Central memory CD8-positive, alpha-beta T cell (primary cell): ENCODE measurements at places on chromosomes 1 and 21.

DNA sequence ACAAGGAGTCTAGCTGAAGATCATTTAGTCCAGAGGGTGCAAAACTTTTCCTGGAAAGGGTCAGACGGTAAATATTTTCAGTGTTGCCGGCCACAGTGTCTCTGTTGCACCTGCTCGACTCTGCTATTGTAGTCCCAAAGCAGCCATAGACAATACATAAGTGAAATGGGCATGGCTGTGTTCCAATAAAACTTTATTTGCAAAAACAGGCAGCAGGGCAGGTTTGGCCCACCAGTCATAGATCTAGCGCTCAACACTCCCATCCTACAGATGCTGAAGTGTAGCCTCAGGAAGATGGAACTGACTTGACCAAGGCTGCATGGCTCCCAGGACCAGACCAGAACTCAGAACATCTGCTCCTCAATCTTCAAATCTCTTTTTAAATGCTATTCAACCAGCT, 46.2 kb upstream of the CLDN14 start:
- H3K27me3 ChIP-seq: peaks cover 74% of the 10 kb centered on the region
- DNase-seq: no peak
- H3K4me1 ChIP-seq: no peaks in the 10 kb centered on the region
- H3K27ac ChIP-seq: no peak overlapping the region
- no peak overlapping the region for H3K4me3 ChIP-seq
- H3K36me3 ChIP-seq: no peaks in the 10 kb centered on the region

DNA sequence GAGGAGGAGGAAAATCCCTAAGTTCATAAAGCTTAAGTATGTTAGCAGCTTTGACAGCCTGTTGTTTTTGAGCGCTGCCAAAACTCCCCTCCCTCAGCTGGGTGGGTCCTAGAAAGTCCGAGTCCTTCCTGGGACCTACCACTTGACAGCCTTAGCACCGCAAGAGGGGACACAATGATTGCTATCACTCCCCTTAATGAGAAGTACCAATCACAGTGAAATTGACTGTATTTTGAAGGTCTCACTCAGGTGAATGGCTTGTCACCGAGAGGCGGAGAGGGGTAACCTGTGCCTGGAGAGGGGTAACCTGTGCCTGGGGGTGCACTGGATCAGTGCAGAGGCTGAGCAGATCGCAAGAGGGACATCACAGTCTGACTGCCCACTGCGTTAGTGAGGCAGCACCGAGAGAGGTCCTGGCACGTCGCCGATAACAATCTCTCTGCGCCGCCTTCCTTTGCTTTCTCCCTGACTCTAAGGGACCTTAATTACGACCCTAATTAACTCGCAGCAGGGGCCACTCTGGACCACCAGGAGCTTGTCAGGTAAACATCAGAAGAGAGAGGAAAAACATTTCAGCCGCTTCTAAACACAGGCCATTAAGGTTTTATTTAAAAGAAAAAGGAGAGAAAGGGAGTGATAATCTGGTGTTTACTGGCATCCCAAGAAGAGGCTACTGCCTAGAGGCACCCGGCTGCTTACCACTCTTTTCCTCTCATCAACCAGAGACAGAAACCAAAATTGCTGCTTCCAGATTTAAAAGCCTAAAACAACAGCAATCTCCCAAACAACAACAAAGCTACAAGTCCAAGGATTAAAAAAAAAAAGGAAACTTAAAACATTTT, 25.7 kb upstream of the KCNK1 start:
- peaks cover 23% of the 10 kb centered on the region for H3K27me3 ChIP-seq
- H3K4me1 ChIP-seq: no peaks in the 10 kb centered on the region
- H3K4me3 ChIP-seq: no peak overlapping the region
- H3K27ac ChIP-seq: no peak overlapping the region

GRCh38 chr1:119286587-119287181, 81.9 kb upstream of the HAO2 start:
- no peak overlapping the region for H3K27ac ChIP-seq
- DNase-seq: no peak
- H3K4me3 ChIP-seq: no peak overlapping the region
- H3K27me3 ChIP-seq: peaks cover 19% of the 10 kb centered on the region

DNA sequence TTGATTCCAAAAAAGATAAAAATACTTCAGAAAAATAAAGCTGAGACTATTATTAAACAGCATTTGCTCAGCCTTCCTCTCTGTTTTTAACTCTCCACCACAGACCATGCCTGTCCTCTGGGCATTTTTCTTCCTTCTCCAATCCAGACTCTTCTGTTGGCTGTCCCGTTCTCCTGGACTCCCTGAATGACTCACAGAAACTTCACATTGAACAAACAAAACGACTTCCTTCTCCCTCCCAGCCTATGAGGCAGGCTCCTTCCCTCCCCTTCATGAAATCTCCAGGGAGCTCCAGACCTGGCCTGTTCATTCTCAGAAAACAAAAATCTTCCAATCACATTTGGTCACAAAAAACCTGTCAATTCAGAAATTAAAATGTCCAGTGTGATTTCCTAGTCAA, 421.3 kb downstream of the NPHP4 start:
- H3K4me3 ChIP-seq: no peak overlapping the region
- H3K4me1 ChIP-seq: no peaks in the 10 kb centered on the region
- peaks cover 49% of the 10 kb centered on the region for H3K27me3 ChIP-seq

DNA sequence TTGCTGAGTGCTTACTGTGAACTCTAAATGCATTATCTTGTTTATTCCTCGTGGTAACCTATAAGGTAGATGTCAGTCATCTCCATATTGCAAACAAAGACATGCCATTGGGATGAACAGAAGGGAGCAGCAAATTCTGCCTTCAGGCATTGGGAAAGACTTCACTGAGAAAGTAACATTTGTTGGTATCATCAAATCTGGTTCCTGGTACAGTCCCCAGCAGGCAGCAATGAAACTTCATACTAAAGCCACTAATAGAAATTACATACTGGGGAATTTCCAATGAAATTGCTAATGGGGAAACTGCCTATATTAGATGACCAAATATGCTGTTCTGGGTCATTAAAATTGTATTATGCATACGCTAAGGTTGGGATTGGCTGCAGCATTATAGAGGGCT, 47.3 kb upstream of the ST6GALNAC5 start:
- DNase-seq: no peak
- H3K4me1 ChIP-seq: no peaks in the 10 kb centered on the region
- H3K4me3 ChIP-seq: no peak overlapping the region
- H3K27ac ChIP-seq: no peak overlapping the region
- peaks cover 1% of the 10 kb centered on the region for H3K36me3 ChIP-seq
- peaks cover 34% of the 10 kb centered on the region for H3K27me3 ChIP-seq

DNA sequence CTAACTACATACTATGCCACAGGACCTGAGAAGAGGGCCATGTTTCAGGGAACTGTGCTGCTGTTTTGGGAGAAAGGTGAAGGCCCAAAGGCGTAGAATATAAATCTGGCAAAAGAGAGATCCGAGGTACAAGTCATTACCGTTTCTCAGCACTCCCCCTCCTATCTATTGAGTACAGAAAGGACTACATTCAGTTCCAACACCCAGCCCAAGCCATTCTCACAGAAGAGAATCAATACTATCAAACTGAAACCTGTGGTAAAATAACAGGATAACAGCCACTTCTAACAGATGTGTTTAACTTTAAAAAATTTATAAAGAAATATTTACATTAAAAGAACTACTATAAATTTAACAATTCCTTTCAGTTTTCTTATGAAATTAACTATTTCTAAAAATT, 7.8 kb downstream of the AHCTF1 start:
- H3K27me3 ChIP-seq: no peaks in the 10 kb centered on the region
- H3K36me3 ChIP-seq: peaks cover 21% of the 10 kb centered on the region
- DNase-seq: no peak
- H3K27ac ChIP-seq: no peak overlapping the region
- peak overlapping the region; percentile 21 for H3K4me3 ChIP-seq

DNA sequence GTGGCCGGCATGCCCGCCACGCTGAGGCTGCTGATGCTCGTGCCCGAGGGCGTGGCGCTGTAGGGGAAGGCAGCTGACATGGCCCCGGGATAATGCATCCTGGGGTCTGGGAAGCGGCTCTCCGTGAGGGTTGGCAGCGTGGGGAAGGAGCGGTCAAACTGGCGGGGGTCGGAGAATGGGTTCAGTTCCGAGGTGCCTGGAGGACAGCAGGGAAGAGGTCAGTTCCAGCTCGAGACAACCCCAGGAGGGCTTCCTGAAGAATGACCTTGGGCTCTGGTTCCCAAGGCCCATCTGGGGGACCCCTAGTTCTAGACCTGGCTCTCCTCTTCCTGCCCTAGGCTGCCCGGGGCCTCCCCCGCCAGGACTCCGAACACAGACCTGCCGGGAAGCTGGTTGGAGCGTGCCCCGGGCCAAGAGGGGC, 27.6 kb downstream of the RUNX3 start:
- H3K4me3 ChIP-seq: peak overlapping the region; percentile 23
- peak overlapping the region; percentile 79 for H3K27ac ChIP-seq
- H3K4me1 ChIP-seq: peaks cover 61% of the 10 kb centered on the region

- H3K4me3 ChIP-seq: no peak overlapping the region
- H3K27ac ChIP-seq: no peak overlapping the region
- peaks cover 9% of the 10 kb centered on the region for H3K27me3 ChIP-seq
- peaks cover 3% of the 10 kb centered on the region for H3K36me3 ChIP-seq
- DNase-seq: no peak
Observed at GRCh38 chr1:182600745-182601415, 3.3 kb downstream of the RGS16 start.
